ENCODE measurements at places on chromosomes 16 and 17.

GRCh38 chr17:1752425-1753262, 9.2 kb upstream of the SERPINF1 start:
- DNase-seq: no peak

- DNase-seq: no peak
Measured at GRCh38 chr16:85485379-85485778, 127.7 kb upstream of the GSE1 start.

GRCh38 chr17:39209317-39210092, 9.4 kb downstream of the RPL19 start:
- DNase-seq: peak; percentile 55

DNA sequence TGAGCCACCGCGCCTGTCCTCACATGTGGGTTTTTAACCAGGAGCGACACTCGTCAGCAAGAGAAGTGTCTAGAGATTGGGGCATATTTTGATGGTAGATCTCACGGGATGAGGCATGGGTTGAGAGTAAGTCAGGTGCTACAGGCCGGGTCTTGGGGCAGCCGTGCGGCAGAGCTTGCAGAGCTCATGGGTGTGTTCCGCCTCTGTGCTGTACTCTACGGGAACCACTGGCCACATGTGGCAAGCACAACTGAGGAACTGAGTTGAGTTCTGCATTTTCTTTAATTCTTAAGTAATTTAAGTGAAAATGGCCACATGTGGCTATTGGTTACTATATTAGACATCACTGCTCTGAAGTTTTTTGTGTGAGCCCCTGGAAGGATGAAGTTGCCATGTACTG, 9.6 kb downstream of the CLUAP1 start:
- no peak for DNase-seq

DNA sequence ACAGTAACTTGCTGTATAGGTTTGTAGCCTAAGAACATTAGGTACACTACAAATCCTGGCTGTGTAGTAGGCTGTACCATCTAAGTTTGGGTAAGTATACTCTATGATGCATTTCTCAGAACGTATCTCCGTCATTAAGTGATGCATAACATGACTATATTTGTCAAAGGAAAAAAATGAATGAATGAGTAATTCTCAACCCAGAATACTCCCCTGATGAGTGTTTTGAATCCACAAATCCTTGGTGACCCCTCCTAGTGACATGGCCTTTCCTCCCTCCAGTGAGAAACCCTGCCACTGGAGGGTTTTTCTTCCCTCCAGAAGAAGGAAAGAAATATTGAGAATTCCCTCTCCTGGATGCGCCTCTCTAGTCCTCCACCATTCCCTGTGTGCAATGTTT, 24.0 kb upstream of the SALL1 start:
- DNase-seq: no peak

DNA sequence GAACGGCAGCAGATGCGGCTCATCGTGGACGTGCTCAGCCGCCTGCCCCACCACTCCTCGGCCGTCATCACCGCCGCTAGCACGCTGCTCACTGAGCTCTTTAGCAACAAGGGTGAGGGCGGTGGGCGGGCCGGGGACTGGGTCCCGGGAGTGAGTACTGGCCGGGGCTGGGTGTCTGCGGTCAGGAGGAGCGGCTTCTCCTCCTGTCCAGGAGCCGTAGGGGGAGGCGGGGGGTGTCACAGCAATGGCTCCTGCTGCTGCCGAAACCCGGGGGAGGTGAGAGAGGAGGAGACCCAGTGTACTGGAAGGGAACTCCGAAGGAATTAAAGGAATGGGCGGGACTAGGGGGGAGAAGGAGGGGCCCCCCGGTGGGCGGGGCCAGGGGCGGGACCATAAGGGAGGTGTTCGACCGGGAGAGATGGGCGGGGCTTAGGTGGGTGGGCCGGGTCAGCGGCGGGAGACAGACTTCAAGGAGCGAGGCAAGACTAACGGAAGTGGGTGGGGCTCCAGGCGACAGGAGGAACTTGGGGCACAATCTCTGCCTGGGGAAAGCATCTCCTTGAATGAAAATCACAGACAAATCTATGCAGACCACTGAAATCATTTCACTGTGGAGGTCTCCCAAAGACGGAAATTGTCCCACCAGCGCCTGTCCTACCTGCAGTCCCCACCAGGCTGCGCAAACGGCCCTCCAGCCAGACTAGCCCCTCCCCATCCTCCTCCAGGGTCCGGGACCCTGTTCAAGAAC, 2.4 kb downstream of the NAGS start:
- DNase-seq: peak; percentile 97

GRCh38 chr17:21357281-21357680, 18.9 kb upstream of the KCNJ12 start:
- no peak for DNase-seq

DNA sequence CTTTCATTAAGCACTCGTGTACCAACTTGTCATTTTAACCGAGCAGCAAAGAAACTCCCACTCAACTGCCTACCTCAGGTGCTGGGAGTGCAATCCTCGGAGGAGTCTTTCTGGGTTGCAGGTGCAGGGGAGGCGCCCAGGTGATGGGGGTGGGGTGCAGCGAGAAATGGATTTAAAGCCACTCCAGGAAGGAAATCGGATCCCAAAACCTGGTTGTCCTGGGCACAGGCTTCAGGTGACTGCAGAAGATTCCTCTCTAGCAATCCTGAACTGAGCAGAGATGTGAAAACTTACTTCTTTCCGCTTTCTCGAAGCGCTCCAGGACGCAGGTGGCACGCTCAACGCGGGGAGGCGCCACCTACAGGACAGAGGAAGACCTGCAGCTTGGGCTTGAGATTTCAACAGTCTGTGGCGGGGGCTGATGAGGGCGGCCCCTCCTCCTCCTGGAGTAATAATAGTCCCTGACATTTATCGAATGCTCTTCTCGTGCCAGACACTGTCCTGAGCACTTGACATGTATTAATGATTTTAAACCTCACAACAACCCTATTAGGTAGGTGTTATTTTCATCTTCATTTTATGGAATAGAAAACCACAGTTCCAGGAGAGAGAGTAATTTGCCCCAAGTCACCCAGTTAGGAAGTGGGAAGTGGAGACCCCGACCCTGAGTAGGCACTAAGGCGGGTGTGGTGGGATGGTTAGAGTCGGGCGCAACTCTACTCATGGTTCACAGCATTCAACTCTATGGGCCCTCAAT, 27.2 kb upstream of the SKAP1 start:
- DNase-seq: peak; percentile 52

- no peak for DNase-seq
Measured at GRCh38 chr16:88367560-88367959, 15.2 kb upstream of the ZNF469 start.

DNA sequence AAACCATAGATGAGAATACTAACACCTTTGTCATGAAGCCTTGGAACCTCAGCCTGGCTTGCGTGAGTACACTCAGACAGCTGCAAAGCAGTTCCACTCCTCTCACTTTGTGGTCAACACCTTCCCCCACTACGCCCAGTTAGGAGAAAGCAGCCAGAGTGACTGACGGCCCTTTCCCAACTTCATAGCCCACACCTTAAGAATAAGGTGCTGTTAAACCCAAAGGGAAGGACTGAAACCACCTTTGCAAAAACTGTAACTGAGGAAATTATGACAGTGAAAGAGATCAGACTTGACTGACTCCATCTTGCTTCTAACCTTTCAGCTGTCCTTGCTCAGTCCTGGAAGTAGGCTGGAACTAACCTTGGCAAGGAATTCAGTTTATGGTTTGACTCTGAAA, 13.7 kb downstream of the N4BP1 start:
- no peak for DNase-seq

DNA sequence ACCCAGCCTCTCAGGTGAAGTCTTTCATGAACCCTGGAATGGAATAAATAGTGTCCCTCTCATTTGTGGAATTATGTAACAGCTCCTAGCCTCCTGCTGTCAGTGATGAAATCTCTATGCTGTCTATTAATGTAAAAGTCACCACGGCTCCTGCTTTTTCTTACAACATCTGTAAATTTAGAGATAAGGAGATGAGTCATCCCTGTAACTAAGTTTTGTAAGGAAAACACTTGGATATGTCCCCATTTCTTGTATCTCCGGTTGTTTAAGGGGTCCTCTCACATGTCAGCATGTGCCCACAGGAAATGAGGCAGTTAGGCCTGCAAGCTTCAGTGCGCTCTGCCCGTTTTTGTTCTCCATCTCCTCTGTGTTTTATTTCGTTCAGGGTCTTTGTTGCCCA, 2.8 kb upstream of the NAT9 start:
- peak; percentile 91 for DNase-seq

GRCh38 chr16:73036074-73036826, 11.7 kb downstream of the ZFHX3 start:
- DNase-seq: no peak

DNA sequence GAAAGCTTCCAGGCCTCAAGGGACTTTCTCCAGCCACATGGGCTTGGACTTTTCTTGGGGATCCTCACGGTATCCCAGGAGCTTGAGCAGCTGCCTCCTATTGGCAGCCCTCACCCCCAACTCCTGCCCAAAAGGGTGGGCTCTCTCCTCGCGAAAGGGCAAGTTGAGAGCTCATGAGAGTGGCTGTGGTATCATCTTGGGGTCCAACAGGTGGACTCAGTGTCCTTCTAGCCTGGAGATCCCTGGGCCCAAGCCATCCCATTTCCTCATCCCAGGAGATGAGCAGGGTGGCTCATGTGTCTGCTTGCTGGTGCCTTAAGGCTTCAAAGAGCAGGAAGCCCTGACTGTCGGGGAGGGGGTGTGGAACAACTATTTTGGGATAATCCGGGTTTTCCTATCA, 17.7 kb downstream of the TBX4 start:
- no peak for DNase-seq

GRCh38 chr17:357644-358043, 5.0 kb upstream of the RPH3AL start:
- no peak for DNase-seq

DNA sequence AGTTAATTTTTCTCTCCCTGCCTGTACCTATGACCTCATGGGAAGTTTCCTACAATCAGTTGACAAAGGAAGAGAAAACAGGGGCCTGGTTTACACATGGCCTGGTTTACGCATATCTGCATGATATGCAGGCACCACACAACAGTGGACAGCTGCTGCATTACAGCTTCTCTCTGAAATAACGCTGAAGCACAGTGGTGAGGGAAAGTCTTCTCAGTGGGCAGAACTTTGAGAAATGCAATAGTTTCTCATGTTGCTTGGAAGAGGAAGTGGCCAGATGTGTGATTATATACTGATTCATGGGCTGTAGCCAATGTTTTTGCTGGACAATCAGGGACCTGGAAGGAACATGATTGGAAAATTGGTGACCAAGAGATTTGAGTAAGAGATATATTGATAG, 324.1 kb upstream of the GOT2 start:
- DNase-seq: no peak
